ENCODE measurements at places on chromosomes 1 and 21.
A peak's percentile ranks its signal among the peaks of the same experiment; 100 is the strongest.

- no peak for DNase-seq
Observed at GRCh38 chr1:162704673-162705424, 72.6 kb downstream of the DDR2 start.

GRCh38 chr1:206713070-206713469 lies 28.4 kb downstream of the MAPKAPK2 start:
- DNase-seq: no peak

GRCh38 chr1:183473217-183473536 lies 878 bp downstream of the SMG7 start:
- DNase-seq: no peak

DNA sequence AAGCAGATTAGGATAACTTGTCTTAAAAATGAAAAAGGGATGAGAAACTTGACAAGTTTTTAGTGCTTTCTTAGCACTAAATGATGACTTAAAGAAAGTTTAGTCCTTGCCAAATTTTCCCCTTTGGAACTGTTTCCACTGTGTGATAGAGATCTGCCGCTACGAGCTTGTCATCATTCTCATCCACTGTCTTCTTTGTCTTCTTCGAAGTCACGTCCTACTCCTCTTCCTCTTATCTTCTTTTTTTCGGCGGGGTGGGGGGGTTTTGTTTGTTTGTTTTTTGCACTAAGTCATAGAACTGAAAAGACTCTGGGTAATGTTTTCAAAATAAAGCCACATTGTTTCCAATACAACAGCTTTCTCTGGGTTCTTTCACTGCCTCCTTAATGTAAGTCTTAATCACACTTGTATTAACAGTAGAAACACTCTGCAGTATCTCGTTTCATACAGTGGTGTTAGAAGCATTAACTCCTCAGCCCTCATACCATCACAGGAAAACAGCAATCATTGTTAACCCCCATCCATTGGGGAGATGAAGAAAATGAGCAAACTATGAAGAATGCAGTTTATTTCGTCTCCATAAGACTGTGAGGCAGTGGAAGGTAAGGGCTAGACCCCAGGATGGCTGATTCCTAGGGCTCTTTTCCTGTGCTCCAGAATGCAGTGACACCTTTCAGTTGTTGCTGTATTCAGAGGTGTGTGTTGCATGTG lies 81.8 kb downstream of the OLFML2B start:
- no peak for DNase-seq

DNA sequence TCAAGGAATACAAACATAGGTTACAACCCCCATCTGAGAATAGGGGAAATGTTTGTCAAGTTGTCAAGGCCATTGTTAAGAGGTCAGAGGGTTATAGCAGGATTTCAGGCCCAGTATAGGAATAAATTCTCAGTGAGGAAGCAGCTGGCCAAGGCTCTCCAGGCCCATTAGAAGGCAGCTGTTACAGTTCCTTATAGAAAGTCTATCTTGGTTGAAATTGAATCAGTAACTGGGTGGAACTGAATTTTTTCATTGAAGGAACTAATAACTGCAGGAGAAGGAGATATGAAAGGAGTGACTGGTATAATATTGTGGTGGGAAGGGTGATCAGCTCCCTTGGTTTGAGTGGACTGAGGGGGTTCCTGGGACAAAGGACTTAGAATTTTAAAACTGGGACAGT lies 134.1 kb downstream of the CYYR1 start:
- no peak for DNase-seq

GRCh38 chr1:182731852-182732575 lies 47.6 kb upstream of the RGS8 start:
- DNase-seq: no peak

- DNase-seq: no peak
Observed at GRCh38 chr21:26843933-26844257, 1.3 kb downstream of the ADAMTS1 start.

- DNase-seq: peak; percentile 2
Observed at GRCh38 chr21:9837946-9838737, 683.2 kb upstream of the TPTE start.

- peak; percentile 84 for DNase-seq
Observed at GRCh38 chr21:31180256-31181081, 142.2 kb upstream of the KRTAP19-8 start.

DNA sequence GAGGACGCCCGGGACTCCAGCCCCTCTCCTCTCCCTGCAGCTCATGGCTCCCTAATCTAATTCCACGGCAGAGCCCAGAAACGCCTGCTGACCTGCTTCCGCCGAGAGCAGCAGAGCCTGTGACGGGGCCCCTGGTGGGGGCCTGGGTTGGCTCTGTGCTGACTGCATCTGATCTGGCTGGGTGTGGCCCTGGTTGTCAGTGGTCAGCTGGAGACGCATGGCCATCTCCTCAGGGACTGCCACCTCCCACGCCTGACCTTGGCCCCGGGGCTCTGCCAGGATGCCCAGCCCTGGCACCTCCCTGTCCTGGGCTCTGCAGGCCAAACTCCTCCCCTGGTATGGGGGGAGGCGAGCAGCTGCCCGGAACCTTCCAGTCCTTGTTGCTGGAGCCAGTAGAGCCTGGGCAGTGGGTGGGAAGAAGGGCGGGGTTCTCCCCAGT lies 1.1 kb upstream of the PLCH2 start:
- DNase-seq: no peak

DNA sequence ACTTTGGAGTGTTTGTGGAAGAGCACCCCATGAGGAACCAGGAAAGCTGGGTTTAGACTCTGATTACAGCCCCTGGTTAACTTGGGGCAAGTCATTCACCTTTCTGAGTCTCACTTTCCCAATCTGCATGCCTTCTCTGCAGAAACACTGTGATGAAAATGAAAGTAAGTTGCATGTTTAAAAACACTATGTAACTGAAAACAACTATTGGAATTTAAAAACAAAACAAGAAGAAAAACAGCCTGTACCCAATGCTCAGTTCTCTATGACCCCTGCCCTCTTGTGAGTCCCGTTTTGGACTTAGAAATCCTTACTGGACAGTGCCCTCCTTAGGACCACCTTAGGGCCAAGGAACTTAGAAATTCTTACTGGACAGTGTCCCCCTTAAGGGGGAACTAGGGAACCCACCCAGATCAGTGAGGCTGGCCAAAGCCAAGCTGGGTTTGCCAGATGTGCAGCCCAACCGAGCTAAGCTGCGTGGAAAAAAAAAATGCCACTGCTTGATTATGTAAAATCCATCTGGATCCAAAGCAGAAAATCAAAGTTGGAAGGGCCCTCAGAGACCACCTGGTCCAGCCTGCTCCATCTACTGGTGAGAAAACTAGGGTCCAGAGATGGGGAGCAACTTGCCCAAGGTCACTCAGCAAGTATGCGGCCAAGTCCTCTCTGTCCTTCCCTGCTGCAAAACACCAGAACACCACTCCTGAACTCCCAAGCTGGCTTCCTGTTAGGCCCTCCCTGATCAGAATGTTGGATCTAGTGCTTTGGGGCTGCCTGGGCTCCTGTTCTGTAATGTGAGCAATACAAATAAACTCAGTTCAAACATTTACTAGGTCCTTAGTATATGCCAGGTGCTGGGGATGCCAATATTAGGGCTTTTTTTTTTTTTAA lies 77.7 kb downstream of the MRPL37 start:
- no peak for DNase-seq

- peak; percentile 20 for DNase-seq
Observed at GRCh38 chr1:50605186-50605875, 182.1 kb upstream of the DMRTA2 start.

DNA sequence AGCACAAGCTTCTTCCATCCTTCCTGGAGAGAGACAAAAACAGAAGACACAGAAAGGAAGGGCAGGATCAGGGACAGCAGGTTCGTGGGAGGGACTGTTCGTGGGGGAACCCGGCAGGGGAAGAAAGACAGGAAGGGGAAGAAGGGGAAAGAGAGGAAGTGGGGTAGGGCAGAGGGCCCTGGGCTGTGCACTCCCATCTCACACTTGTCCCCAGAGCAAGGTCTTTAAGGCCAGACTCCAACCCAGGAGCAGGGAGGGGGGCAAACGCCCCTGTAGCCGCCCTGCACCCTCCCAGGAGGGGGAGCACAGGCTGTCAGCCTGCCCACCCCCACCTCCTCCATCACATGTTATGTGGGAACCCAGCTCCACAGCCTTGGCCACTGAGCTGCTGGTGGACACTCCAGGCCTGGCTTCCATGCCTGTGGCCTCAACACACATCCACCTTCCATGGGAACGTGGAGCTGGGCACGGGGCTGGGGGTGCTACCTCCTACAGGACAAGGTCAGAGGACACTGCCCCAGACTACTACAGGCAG lies 9.3 kb downstream of the SLC19A1 start:
- DNase-seq: peak; percentile 67

- no peak for DNase-seq
Observed at GRCh38 chr1:35488336-35488735, 68.9 kb downstream of the KIAA0319L start.

DNA sequence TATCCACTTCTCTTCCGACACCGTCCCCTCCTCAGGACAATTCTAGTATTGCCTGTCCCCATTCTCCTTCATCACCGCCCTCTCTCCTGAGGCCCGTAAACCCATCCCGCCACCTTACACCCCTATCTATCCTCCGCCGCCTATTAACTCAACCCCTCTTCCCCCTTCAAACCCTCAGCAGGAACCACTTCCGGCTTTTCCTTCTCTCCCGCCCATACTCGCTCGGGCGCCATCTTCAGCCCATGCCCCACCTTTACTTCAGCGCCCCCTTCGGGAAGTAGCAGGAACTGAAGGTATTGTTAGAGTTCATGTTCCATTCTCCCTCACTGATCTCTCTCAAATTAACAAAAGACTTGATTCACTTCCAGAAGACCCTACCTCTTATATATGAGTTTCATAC lies 31.6 kb downstream of the VN1R5 start:
- DNase-seq: no peak

DNA sequence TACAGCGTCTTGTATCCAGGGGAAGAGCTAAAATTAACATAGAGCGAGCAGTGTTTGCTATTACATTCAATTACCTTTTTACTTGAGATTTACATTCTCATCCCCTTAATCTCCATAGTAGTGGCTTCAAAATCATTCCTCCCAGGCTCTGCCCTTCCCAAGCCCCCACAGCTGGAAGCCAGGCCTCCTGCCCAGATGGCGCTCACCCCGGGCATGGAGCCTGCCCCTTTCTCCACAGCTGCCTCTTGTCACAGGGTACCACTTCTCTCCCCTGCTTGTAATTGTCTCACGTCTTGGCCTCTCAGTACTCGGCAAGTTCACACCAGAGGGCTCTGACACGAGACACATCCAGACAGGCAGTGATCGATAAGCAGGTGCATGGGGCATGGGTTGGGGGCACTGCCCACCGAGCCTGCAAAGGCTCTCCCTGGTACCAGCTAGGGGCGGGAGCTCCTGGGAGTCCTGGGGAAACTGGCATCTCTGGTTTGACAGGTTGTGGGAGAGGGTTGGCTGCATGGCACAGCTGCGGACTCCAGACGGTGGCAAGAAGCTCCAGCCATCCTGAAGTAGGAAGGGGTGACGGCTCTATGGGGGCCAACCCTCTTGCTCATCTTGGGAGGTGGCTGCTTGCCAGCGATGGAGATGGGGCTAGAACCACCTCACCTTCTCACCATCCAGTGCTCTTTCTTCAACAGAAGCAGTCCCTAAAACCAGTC lies 20.1 kb downstream of the CASZ1 start:
- DNase-seq: no peak

GRCh38 chr1:15272009-15272781 lies 25.2 kb downstream of the FHAD1 start:
- peak; percentile 80 for DNase-seq

- no peak for DNase-seq
Observed at GRCh38 chr1:19204446-19205266, 5.4 kb downstream of the UBR4 start.

DNA sequence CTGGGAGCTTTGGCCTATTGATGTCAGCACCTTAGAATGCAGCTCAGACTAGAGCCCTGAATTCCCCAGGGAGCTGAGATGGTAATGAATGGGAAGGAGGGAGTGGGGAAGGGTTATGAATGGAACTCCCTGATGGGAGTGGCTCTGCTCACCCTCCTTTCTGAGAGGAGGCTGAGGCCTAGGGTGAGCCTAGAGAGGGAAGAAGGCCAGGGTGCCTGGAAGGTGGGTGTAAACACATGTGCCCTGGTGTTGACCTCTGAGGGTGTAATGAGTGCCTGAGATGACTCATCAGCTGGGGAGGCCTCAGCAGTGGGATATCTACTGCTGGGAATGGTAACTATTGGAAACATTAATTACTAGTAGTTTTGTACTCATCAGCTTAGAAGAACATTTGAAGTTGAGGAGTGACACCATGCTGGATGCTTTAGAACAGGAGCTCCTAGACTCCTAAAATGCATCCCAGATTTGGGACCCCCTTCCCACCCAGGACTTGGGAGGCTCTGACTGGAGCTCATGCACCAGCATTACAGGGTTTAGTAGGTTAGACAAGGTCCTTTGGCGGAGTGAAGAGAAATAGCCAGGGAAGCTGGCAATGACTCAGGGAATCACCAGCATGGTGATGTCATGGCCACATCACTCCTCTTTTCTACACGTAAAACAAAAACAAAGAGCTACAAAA lies 16.0 kb upstream of the PIGV start:
- DNase-seq: no peak

- no peak for DNase-seq
Observed at GRCh38 chr1:38062361-38063288, 16.0 kb upstream of the POU3F1 start.

GRCh38 chr1:94063379-94063778 lies 57.6 kb downstream of the ABCA4 start:
- DNase-seq: no peak

DNA sequence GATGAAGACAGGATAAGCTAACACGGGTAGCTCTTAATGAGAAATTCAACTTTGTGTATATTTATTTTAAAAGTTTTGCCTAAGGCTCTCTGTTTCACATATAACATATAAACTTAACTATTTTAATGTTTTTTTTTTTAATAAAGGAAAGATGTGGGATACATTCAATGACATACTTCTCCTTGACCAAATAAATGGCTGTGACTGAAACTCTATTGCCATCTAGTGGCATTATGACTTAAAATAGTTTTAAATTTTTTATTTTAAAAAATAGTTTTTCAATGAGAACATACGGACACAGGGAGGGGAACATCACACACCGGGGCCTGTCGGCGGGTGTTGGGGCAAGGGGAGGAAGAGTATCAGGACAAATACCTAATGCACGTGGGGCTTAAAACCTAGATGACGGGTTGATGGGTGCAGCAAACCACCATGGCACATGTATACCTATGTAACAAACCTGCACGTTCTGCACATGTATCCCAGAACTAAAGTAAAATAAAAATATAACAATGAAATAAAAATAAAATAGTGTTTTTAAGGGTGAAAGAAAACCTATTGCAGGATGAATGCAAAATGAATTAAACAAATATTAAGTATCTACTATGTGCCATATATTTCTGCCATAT lies 83.4 kb downstream of the LYST start:
- DNase-seq: peak; percentile 13

GRCh38 chr1:201455098-201455497 lies 13.9 kb downstream of the PHLDA3 start:
- no peak for DNase-seq

- no peak for DNase-seq
Observed at GRCh38 chr1:213968146-213968825, 19.5 kb upstream of the PROX1 start.
